ENCODE measurements at places on chromosomes 1 and 21. TPM values are rescaled to one million over a fixed set of nuclear protein-coding genes. Genes with fewer than 3 reads are reported as not detected.

GSTM3 gene
- 127 TPM for total RNA-seq

LDLRAD1 gene
- not detected for total RNA-seq

DAB1 gene
- 1.1 TPM for total RNA-seq

KANK4 gene
- total RNA-seq = 1.8 TPM

CFHR5 gene
- not detected for total RNA-seq

BARHL2 gene
- total RNA-seq = not detected

TSTD1 gene
- 31.9 TPM for total RNA-seq

ARTN gene
- total RNA-seq = not detected

DMRTA2 gene
- total RNA-seq = not detected

GNAT2 gene
- not detected for total RNA-seq

MARK1 gene
- 9.3 TPM for total RNA-seq

COL8A2 gene
- 3.8 TPM for total RNA-seq

IL23R gene
- total RNA-seq = not detected

SYT14 gene
- 0.27 TPM for total RNA-seq
